ENCODE measurements at places on chromosomes 3 and 15. TPM values are rescaled to one million over a fixed set of nuclear protein-coding genes. Genes with fewer than 3 reads are reported as not detected.

RBP2 gene
- polyA plus RNA-seq: not detected

EFHB gene
- polyA plus RNA-seq: 0.29 TPM

TUSC7 gene
- not detected for polyA plus RNA-seq

CPLX3 gene
- not detected for polyA plus RNA-seq

ACTRT3 gene
- polyA plus RNA-seq: 2.3 TPM

GADL1 gene
- polyA plus RNA-seq: not detected

PDZRN3 gene
- polyA plus RNA-seq: 5.1 TPM

DNA sequence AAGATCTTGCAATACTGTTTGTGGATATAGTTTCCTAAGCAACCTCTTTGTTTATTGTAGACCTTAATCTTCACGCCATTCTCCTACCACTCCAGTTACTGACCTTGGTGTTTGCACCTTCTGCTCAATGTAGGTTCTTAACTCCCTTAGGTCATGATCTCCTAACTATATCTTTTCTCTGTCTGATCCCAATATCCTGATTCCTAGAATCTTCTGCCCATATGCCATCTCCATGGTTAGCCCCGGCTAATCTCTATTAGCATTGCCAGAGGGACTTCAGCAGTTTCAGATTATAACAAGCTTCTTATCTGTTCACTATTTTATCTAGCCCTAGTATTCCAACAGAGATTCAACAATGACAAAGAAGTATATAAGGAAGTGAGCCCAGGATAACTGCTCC lies 64.9 kb downstream of the IMPG2 start:
- DNase-seq: no peak

- no peak for DNase-seq
These were observed 150.8 kb upstream of the KCNMB2 start for GRCh38 chr3:178385280-178385952.

- no peak for DNase-seq
These were observed 285.1 kb downstream of the CHL1 start for GRCh38 chr3:481680-482079.

DNA sequence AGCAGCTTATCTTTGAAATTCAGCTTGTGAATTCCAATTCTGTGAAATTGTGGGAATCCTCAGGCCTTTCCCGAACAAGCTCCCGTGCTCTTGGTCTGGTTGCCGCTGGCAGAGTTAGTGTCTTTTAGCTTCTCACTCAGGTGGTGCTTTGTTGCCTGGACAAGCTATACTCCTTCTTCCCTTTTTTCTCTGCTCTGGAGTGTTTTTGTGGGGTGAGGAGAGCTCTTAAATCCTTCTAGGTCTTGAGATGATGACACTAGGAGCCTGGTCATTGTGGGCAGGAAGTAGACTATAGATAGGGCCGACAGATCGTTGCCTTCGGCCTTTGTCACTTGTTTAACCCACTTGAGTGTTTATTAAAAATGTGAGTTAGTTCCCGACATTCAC lies 93.8 kb downstream of the SLCO3A1 start:
- no peak for DNase-seq

- no peak for DNase-seq
These were observed 71.4 kb downstream of the KLF13 start for GRCh38 chr15:31397851-31398661.

GRCh38 chr3:169118666-169119370 lies 544.7 kb downstream of the MECOM start:
- no peak for DNase-seq

DNA sequence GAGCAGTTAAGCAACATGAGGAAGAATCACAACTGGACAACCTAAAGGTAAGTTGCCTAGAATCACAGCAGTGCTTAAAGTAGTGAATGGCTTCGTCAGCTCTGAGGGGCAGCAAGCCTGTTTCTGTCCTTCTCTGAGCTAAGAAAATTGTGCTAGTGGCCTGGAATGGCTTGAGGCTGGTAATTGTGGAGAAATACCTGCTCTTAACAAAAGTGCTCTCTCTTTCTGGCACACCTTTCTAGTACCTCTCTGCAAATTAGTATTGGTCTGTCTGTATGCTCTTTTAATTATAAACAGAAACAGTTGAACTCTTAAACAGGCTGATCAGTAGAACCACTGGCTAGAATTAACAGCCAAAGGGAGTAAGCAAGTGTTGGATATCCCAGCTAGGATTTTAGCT lies 11.6 kb downstream of the SNX1 start:
- no peak for DNase-seq

DNA sequence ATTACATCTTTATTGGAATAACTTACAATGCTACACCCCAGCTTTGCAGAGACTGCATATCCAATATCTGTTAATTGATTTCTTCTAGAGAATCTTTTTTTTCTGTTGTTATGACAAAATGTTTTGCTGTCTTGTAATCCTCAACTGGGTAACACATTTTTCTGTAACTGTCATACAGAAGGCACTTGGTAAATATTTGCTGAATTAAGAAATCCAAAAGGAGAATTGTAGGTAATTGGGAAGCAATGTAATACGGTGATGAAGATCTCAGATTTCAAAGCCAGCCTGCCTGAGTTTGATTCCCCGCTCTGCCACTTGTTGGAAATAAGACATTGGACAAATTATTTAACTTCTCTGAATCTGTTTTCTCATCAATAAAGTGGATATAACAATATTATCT lies 169.1 kb downstream of the WDR72 start:
- no peak for DNase-seq

GRCh38 chr3:66817951-66818557 lies 180.1 kb upstream of the KBTBD8 start:
- DNase-seq: no peak

- DNase-seq: peak; percentile 88
These were observed 61.2 kb downstream of the TSC22D2 start for GRCh38 chr3:150469031-150469930.

DNA sequence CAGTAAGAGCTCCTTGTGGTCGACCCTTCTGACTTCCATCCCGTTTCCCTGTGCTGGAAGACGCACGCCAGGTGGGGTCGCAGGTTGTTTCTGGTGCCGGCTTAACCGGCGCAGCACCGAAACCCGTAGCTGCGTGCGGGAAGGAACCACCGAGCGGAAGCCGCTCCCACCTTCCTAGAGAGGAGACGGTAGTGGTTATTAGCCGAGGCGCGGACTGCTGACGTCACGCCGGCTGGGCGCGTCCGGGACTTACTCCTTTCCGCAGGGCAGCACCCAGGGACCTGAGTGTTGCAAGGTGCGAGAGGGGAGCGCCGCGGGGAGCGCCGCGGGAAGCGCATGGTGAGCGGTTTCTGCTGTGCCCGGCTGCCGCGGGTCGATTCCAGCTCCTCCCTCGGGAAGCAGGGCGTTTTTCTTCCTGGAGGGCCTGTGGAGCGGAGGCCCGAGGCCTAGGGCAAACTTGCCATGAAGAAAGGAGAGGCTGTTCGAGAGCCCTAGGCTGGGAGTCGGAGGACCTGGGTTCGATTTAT lies at the start of gene ZNF501:
Gene ZNF501 (plus strand): TSS at position 252 of the 527 bp plus-strand sequence. CDS start 4,787 bp downstream, outside the sequence.
- peak; percentile 26 for DNase-seq

DNA sequence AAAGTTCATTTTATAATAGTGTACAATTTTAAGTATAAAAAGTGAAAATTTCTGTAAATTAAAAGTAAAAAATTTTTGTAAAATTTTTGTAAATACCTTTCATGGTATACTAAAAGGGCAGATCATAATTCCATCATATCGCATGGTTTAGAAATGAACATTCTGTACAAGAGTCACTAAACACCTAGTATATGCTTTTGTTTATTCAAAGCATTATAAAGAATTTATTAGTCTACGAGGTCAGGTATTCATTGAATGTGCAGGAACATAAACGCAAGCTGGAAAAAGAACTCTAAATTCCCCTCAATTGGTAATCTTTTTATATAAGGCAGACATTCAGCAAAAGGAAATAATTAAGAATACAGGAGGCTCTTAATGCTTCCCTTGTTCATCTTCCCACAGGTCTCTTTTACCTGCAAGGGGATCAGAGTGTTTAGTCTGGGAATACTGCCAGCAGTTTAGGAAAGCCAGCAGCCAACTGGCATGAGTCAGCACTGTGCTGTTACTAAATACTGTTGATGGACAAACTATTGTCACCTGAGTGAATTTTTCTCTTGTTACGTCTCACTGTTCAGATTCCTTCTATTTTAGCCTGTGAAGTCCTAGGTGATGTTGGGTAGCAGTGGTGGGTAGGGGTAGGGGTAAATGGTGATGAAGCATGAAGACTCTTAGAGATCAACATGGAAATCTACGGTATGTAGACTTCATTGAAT lies 70.1 kb downstream of the UQCC5 start:
- DNase-seq: peak; percentile 1

DNA sequence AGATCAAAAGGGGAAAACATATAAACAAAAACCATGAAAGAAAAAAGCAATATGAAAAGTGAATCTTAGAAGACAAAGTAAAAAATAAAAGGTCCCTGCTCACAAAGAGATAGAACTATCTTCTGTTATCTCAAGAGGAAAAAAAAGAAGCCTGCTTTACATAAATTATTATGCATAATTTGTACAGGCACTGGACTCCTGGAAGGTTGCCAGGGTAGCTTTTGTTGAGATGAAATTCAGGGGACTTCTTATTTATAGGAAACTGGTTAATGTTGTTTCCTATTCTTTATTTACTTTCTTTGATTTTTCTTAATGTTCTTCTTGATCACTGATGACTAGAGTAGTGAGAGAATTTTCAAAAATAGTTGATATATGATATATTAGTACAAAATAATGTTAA lies 66.9 kb downstream of the PPM1L start:
- no peak for DNase-seq

DNA sequence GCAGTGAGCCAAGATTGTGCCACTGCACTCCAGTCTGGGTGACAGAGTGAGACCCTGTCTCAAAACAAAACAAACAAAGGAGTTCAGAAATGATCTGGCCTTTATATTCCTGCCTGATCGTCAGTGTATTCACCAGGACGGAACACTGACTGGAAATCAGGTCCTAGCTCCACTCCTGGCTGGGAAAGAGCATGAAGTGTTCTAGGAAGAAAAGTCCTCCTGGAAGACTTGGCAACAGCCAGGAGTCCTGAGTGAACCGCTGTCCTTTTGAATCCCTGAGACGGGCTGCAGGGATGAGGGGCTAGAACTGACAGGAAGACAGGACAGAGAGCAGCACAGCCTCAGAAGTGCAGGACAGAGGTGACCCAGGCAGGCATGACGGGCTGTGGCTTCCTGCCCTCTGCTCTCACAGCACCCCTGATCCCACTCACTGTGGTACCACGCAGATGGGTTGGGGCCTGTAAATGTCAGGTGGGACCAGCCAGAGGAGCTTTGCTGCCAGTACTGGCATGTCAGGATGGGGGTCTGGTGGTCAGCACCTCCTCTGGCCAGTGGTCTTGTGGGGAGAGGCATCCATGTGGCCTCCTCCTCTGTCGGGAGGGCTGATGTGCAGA lies 23.5 kb downstream of the FAN1 start:
- DNase-seq: no peak

All from BJ (cell line).